T-helper 1 cell (primary cell): ENCODE measurements at places on chromosomes 3 and 15.
A peak's percentile ranks its signal among the peaks of the same experiment; 100 is the strongest.

DNA sequence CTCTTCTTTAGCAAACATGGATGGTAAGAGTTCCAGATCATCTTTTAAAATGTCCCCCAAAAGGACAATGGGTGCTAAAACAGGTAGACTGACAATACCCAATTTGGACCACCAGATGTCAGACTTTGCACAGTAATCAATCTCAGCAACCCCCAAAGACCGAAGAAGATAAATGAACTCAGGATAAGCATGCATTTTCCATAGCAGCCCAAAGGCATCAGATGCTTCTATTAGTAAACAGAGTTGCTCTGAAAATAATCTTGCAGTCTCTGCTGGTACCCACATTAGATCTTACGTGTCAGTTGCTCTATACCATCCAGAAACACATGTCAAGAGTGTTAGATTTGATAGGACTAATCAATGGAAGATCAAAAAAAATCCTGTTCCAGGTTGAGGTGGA lies 20.6 kb downstream of the MYH15 start:
- DNase-seq, result peak; percentile 49

DNA sequence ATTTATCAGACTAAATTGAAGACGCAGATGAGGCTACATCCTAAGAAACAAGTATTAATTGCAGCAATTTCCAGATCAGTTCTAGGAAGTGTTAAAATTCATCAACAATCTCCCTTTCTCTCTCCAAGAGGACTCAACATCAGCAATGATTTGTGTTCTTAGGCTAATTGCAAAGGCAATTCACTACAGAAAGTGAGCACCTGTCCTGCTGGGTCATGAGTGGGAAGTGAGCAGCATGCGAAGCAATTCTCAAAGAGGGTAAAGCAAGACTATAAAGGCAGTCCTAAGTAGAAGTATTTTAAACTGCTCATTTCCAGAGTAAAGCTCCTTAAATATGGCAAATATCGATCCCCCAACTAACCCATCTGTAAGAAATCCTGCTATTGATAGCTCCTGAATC lies 1191.0 kb upstream of the ALCAM start:
- no peak for DNase-seq

DNA sequence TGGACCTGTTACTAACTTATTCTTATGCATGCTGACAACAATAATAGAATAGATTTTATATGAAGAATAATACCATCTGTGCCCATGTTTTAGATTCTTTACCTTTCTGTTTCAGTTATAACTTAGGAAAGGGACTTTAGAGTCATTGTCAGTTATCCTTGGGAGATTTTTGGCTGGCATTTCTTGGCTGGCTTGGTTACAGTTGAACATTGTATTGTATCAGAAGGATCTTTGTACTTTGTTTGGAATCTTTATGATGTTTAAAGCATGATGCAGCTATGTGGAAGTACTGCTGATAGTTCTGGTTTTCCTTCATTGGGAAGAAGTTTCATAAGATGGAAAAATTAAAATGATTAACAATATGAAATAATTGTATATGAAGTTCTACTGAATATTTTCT lies 19.9 kb downstream of the ABHD5 start:
- DNase-seq, result no peak

DNA sequence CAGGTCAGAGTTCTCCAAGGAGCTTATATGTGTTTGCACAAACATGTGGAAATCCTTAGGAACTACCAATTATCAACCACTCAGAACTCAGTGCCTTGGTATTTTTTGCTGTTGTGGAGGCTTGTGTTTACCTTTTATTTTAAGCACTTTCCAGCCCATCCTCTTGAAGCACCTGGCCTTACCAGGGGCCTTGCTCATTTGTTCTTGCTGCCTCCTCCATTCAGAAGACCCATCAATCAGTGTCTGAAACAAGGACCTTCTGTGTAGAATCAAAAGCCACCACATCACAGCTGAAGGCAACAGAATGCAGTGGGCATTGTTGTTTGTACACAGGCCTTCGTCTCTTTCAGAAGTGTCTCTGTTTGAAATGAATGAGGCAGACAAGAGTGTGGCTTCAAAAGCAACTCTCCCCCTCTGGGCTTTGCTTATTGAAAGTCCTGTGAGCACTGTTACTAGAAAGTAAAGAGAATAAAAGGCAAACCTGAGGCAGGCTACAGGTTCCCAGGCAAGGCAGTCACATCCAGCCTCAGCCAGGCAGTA lies 24.5 kb upstream of the LIPC start:
- DNase-seq, result no peak

DNA sequence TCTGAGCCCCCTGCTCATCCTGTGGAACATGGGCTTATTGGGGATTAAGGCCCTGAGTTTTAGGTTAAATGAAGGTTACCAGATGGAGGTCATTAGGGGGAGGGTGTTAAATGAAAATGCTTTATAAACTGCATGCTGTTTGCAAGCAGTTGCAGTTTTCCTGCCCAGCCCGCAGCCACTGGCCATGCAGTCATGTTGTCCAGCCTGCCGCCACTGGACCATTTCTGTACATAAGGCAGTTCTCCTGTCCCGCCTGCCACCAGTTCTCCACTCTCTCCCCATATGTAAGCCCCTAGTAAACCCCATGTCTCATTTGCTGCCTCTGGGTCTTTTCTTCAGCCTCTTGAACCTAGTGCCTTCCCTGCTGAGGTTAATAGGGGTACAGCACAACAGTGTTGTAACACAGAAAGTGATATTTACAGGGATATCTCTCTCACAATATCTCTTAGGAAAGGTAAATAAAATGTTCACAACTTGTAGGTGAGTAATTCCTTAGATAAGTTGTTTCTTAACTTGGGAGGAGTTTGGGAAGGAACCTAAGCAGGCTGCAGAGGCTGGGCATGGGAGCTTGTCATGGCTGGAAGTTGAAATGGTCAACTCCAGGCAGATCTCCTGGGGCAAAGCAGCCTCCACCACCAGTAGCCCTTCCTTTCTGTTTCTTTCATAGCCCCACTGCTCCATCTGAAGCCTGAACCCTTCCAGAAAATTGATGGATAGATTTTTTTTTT lies 148.2 kb downstream of the CMSS1 start:
- DNase-seq, result no peak

- DNase-seq, result peak; percentile 1
Measured at GRCh38 chr3:70064194-70064779, 64.8 kb downstream of the SAMMSON start.

- no peak for DNase-seq
Measured at GRCh38 chr3:81580355-81580754, 181.1 kb downstream of the GBE1 start.

GRCh38 chr3:11576453-11576852 lies 67.3 kb downstream of the VGLL4 start:
- DNase-seq, result no peak

DNA sequence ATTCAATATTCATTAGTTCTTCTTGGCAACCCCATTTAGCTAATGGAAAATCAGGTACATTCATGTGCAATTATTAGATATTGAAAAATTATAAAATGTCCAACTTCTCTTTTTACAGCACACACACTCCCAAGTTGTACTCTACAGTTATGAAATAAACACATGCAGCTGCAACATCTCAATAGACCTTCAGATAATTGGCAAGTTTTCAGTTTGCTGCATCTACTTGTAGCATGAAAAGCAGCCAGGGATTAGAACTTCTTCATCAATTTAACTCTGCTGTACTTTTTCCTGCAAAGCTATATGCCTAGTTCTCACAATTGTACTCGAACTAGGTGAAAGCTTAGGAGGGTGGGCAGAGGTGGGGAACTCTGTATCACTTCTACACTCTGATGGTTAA lies 46.6 kb upstream of the FHIT start:
- DNase-seq, result no peak

DNA sequence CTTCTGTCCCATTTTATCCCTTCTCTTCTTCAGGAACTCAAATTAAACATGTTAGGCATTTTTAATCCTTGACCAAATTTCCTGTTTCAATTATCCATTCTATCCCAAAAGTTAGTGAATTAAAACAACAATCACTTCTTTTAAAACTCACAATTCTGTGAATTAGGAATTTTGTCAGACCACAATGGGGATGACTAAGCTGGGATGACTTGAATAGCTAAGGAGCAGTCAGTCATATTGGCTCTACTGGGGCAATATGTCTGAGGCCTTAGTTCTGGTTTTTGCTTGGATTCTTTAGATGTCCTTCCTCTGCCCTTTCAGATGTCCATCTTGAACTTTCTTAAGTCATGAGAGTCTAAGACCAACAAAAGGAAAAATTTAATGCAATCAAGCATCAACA lies 178.2 kb upstream of the TGFBR2 start:
- DNase-seq, result no peak

GRCh38 chr3:69085168-69085832 lies 563 bp downstream of the ARL6IP5 start:
- DNase-seq, result no peak

GRCh38 chr3:77081240-77081661 lies 41.4 kb downstream of the ROBO2 start:
- no peak for DNase-seq

- DNase-seq, result peak; percentile 27
Measured at GRCh38 chr15:62124973-62125303, 40.1 kb downstream of the C2CD4B start.

- DNase-seq, result no peak
Measured at GRCh38 chr3:194101592-194102432, 34.1 kb upstream of the HES1 start.

GRCh38 chr3:197327701-197328100 lies 29.3 kb upstream of the DLG1 start:
- DNase-seq, result no peak

- DNase-seq, result no peak
Measured at GRCh38 chr3:13484851-13485590, 4.9 kb downstream of the HDAC11 start.

GRCh38 chr3:17233398-17233800 lies 348.6 kb downstream of the PLCL2 start:
- DNase-seq, result no peak

GRCh38 chr3:46479696-46480095 lies 15.0 kb upstream of the LTF start:
- no peak for DNase-seq

- DNase-seq, result no peak
Measured at GRCh38 chr3:135304378-135304777, 509.3 kb downstream of the EPHB1 start.

DNA sequence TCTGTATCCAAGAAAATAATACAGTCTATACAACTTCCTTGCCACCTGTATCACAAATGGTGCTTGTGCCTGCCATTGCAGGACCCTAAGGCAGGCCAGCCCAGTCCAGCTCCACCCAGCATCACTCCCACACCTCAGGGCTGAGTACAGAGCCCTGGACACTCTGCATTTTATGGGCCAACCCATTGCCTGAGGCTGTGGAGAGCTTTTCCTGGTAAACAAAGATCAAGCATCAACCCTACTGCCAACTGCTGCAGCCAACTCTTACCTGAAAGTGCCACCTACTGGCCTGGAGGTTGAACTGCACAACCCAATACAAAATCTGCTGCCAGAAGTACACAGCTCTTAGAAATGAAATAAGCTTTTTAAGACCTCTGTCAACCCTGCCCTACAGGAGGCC lies 1082.2 kb downstream of the NAALADL2 start:
- DNase-seq, result no peak

DNA sequence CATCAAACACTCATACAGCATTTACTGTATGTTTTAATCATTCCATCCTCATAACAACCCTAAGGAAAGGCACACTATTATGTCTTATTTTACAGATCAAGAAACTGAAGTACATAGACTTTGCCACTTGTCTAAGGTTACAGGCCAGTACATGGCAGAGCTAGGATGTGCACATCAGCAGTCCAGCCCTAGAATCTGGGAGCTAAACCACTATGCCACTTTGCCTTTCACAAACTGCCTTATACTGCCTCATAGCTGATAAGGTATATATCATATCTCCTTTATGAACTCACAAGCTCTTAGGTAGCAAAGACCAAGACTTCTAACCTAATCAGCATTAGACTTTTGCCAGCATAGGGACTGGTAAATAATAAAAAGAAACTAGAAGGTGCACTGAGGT lies 49.1 kb downstream of the MYO9A start:
- no peak for DNase-seq

DNA sequence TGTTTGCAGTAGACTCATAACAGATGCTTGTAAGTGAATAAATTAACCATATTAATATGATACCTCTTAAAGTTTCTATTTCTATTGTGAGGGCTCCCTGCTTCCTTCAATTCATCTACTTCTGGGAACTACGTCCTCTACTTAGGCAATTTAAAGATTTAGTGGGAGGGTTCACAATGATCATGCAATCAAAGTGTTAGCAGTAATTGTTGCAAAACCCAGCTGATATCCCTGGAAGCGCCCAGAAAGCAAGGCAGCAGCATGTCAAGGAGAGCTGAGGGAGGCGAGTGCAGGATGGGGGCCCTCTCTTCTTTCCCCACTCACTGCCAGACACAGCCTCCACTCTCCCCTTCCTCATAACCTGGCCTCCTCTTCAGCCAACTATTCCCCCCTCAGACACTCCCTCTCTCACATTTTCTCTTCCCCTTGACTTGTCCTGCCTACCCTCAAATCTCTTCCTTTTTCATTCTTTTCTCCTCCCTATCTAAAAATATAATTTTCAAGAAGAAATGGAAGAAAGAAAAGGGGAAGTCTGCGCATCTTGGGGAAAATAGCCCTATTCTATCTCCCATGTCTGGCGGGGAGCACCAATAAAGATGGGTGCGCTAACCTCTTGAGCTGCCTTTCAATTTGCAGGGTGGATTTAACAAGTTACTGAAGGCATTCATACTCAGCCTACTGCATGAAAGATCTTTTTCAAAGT lies 6.6 kb downstream of the TMEM212 start:
- DNase-seq, result no peak

- DNase-seq, result no peak
Measured at GRCh38 chr3:148606979-148607378, 90.7 kb upstream of the AGTR1 start.

DNA sequence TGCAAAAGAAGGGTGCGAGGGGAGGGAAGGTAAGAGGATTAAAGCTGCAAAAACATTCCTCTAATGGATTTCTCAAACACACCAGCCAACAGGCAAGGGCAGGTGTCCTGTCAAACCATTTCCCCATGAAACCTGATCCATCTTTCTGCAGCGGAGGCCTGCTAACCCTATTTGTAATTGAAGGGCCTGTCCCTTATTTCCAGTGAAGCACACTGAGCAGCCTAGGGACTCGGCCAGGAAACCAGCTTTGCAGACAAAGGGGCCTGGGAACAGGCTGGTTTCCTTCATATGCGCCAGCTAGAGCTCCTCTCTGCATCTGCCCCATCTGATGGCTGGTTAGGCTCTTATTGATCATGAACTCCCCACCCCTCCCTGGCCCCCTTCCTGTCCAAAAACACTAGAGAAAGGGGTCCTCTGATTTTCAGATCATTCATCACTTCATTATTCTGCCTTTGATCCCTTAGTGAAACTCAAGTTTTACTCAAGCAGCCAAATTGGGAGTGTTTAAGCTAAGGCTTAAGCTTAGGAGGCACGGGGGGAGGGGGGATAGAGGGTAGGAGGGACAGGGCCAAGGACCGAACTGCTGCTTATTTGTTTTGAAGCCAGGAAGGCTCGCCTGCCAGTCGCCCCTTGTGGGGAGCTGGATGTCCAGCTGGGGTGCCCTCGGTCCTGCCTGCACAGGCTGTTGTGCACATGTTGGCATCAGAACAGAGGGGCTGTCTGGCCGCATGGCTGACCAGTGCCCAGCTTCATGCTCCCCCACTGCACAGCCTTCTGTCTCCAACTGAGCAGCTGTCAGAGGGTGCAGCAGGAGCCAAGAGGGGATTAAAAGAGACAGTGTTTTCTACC lies 53.1 kb downstream of the BOC start:
- no peak for DNase-seq
